ENCODE measurements at places on chromosomes 1 and 21. TPM values are rescaled to one million over a fixed set of nuclear protein-coding genes. Genes with fewer than 3 reads are reported as not detected.

DNA sequence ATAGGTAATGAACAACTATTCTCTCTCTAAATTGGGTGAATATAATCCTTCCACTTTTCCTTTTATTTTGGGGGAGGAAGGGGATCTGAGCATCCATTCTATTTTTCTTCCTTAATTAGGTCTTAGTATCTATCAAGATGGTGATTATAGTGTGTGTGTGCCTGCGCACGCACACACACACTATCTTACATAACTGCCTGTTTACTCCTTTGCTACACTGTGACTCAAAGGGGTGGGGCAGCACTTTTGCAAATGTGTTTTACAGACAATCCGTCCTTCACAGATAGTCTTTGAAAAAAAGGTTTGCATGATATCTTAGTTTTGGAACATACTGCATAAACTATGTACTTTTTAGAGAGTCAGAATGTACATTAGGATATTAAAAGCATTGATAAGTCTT lies 191.5 kb downstream of the SDCCAG8 start:
- peak; percentile 39 for DNase-seq
- peaks cover 9% of the 10 kb centered on the region for H3K4me1 ChIP-seq
- H3K27me3 ChIP-seq = no peaks in the 10 kb centered on the region
- H3K27ac ChIP-seq = no peak overlapping the region
- no peaks in the 10 kb centered on the region for H3K36me3 ChIP-seq

GRCh38 chr1:184152974-184153373 lies 101.4 kb downstream of the TSEN15 start:
- peaks cover 24% of the 10 kb centered on the region for H3K4me1 ChIP-seq
- H3K27me3 ChIP-seq = no peaks in the 10 kb centered on the region
- H3K4me3 ChIP-seq = peak overlapping the region; percentile 30
- no peak for DNase-seq
- peak overlapping the region; percentile 79 for H3K27ac ChIP-seq

DNA sequence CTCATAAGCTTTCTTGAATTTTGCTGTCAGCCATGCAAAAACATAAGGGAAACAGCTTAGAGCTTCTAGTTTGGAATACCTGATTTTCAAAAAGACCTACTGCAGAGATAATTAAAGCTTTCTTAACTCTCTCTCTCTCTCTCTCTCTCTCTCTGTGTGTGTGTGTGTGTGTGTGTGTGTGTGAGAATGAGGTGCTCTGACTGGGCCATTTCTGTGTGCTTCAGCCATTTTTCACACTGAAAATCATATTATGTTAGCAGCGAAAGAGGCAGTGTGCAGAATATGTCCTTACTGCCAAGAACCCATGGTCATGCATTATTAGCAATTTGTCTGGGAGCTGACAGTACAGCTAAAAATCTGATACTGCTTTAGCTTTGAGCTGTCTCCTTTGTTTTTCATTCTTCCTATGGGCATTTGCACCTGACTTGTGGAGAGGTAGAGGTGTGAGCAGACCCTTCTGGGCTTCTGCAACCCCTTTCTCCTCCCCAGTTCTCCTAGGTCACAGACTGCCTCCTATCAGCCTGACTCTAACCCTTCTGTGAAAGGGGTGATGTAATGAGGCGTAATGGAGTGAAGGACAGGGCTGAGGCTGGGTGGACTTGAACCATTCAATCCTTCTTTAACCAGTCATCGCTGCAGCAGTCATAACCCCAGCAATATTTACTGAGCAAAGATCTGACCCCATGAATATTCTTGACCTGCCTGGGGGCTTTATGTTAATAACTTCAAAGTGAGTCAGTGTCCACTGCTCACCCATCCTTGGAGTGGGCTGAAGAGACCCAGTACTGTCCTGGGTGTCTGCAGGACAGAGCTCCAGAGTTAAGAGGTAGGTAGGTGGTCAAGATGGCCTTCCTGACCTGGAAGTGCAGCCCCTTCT lies 61.2 kb downstream of the SYT6 start:
- peak; percentile 24 for DNase-seq
- no peaks in the 10 kb centered on the region for H3K36me3 ChIP-seq
- H3K4me3 ChIP-seq = no peak overlapping the region
- H3K27me3 ChIP-seq = no peaks in the 10 kb centered on the region
- H3K4me1 ChIP-seq = no peaks in the 10 kb centered on the region

DNA sequence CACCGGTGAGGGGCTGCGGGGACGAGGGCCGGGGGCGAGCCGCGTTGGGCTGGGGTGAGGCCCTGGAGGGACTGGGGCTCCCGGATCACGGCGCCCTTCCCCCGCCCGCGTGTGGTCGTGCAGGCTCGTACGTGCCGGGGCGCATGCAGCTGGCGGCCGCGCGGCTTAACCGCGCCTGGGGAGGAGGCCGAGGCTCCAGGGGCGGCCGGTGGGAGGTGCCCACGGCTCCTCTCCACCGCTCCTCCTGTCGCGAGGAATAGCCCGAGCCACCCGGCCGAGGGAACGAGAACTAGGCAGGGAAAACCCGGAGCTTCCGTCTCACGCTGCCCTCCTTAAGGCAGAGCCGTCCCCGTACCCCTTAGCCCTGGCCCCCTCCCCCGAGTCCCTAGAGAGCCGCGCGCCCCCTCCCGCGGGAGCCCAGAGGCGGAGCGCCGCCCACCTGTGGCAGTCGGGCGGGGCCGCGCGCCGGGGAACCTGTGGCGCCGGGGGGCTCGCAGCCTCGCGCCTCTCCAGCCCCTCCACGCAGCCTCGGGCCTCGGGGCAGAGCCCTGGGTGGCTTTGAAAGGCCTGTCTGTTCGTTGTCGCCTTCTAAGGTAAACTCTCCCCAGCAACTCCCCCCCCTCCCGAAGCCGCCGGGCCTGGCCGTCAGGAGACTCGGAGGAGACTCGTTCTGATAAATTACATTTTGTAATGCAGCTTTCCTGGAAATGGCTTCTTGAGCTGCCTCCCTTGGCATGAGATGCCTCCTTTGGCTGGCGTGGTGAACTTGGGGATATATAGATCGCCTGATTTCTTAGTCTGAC lies 746 bp downstream of the AK4 start:
- H3K4me3 ChIP-seq = peak overlapping the region; percentile 88
- no peaks in the 10 kb centered on the region for H3K36me3 ChIP-seq
- H3K27me3 ChIP-seq = no peaks in the 10 kb centered on the region

The NOTCH2 gene
- 24.1 TPM for total RNA-seq

The RGS16 gene
- 29.0 TPM for total RNA-seq

Measured in stomach (tissue), 19 donors.